ENCODE measurements at places on chromosomes 6 and 20.
A peak's percentile ranks its signal among the peaks of the same experiment; 100 is the strongest.

DNA sequence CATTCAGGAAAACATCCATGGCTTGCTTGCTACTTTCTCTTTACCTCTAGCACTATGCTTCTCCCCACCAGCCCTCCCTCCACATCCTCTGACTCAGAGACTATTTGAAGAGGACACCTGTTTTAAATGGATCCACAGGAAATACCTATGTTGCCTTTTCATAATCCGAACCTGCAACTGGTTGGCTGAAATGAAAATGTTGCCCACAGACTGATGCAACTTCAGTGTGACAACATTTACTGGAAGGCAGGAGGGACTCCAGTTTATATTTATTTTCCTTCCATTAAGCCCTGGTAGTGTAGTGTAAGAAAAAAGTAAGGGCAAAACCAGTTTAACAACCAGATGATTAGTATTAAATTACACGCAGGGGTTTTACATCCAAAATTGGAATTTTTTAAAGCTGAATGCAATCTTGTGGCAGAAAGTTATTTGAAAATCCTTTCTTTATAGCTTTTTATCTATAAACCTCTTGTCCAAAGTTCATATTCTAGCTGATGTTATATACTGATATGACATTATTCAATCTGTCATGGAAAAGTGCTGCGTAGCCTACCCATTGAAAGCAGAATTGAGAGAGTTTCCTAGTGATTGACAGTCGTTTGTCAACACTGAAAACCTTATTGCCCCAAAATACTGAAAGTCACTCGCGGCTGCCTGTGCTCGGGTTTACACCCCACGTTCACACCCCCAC, 881 bp upstream of the AIG1 start:
- peak; percentile 78 for DNase-seq

GRCh38 chr20:63854069-63854765, 7.1 kb upstream of the ABHD16B start:
- no peak for DNase-seq

DNA sequence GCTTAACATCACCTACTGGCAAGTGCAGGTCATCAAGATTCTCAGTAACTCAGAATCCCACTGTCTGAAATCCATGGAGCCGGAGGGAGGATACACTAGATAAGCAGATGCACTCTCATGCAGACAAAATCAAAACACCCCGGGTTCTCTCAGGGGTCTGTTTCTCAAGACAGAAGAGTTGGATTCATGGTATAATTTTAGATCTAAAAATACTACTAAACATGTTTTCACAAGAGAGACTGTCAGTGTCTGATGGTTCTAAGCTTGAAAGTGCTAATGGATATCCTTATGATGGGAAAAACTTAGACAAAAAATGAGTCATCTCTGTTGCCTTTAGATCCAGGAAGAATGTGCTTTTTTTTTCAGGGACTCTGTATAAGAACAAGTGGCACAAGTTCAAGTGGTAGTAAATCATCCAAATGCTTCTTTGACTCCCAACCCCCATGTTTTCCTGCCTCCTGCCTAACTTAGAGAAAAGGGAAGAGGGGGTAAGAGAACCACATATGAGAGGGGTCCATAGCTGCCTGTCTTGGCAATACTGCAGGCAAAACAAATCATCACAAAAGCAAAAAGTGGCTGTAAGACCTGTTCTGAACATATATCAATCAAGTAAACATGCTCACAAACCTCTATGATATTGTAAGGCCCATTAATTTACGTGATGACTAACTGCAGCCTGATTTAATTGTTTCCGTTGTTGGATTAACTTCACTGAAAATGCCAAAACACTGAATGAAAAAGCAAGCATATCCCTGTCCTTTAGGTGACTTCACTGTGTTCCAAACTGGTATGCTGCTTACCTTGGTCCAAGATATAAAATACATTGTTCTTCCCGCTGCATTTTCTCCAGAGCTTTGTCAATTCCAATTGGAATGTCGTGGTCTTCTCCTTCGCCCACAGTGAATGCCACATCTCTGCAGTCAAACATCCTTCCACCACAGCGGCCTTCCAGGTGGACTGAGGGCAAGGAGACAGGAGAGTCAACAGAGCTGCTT, 84.0 kb upstream of the TULP1 start:
- no peak for DNase-seq

- DNase-seq: no peak
Observed at GRCh38 chr20:663315-664090, 10.5 kb upstream of the SRXN1 start.

DNA sequence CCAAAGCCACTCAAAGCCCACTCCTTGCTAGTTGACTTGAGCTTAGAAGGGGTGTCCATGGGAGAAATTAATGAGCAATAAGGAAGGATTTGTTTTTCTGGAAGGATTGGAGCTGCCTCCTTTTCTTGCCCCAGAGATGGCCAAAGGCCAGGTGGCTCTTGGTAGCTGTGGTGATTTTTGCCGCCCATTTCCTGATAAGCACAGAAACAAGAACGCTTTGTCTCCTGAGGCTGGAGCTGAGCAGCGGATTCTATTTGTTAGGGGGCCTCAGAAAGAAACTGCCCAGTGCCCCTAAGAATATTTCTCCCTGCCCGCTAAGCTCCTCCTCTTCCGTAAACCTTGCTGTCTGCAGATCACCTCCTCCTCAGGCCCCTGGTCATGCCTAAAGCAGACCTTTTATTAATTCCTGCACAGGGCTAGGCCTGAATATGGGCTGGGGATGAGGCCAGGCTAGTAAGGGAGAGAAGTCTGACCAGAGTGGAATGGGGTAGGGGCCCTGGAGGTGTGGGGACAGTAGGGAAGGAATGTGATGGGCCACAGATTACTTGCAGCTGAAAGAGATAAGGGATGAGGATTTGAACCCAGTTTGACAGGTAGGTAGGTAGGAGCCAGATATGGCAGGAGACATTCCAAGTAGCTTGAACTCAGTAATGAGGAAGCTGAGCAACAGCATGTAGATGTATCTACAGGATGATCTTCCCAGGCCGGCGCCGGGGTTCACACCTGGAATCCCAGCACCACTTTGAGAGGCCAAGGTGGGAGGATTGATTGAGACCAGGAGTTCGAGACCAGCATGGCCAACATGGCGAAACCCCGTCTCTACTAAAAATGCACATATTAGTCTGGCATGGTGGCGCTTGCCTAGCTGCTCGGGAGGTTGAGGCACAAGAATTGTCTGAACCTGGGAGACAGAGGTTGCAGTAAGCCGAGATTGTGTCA, 71.2 kb upstream of the NAA20 start:
- no peak for DNase-seq

DNA sequence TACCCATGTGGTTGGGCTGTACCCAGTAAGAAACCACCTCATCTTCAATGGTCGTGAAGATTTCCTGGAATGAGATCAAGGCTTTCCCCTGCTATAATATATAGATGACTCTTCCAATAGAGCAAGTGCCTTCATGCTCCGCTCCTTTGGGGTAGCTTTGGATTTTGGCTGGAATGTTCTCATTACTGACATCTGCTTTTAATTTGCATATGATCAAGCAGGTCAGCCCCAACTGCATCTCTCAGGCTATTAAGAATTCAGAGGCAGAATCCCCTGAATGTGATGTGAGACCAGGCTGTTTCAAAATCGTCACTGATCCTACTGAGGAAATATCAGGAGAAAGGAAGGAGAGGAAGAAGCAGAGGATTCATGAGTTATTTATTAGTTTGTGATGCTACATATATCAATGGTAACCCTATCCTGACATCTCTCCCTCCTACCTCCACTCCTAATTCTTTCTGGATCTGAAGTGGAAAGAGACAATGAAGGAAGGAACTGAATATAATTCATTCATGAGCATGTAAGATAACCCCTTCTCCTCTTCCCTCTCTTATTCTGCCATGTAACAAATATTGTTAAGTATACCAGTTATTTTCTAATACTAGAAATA, 47.6 kb upstream of the FUCA2 start:
- DNase-seq: no peak

DNA sequence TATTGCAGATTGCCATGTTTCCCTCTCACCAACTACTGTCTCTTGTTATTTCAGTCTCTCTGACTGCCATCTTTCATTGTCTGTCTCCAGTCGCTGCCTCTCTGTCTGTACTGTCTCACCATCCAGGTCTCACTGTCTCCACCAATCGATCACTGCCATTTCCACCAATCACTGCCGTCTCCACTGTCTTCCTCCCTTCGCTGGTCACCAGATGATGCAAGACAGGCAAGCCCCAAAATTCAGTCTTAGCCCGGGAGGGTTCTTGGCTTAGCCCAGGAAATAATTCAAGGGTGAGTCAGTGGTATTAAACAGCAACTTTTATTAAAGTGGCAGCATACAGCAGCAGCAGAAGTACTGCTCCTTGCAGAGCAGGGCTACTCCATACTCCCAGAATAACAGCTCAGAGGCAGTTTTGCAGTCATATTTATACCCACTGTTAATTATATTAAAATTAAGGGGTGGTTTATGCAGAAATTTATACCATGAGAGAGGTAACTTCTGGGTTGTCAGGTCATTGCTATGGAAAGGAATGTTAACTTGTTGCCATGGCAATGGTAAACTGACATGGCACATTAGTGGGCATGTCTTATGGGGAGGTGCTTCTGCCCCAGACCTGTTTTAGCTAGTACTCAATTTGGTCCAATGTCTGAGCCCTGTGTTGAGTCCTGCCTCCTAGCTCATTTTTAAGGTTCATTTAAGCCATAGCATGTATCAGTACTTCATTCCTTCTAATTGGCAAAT, 23.0 kb upstream of the ECHDC1 start:
- DNase-seq: peak; percentile 84

DNA sequence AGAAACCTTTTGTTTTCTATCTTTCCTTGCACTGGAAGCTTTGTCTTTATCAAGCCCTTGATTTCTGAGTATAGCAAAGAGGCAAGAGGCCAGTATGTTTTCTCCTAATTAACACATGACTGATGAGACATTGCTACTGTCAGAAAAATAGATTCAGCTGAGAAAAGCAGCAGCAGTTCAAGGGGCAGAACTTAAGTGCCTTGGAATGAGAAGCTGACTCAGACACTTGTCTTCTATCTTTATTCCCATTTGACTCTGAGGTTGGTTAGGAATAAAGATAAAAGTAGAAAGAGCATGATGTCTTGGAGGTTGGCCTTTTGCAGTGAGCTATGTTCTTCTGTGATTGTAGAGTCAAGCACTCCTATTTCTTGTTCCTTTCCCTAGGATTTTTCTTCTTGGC, 79.1 kb upstream of the MAN1A1 start:
- no peak for DNase-seq

GRCh38 chr6:3630258-3630835, 121.2 kb downstream of the PXDC1 start:
- no peak for DNase-seq

DNA sequence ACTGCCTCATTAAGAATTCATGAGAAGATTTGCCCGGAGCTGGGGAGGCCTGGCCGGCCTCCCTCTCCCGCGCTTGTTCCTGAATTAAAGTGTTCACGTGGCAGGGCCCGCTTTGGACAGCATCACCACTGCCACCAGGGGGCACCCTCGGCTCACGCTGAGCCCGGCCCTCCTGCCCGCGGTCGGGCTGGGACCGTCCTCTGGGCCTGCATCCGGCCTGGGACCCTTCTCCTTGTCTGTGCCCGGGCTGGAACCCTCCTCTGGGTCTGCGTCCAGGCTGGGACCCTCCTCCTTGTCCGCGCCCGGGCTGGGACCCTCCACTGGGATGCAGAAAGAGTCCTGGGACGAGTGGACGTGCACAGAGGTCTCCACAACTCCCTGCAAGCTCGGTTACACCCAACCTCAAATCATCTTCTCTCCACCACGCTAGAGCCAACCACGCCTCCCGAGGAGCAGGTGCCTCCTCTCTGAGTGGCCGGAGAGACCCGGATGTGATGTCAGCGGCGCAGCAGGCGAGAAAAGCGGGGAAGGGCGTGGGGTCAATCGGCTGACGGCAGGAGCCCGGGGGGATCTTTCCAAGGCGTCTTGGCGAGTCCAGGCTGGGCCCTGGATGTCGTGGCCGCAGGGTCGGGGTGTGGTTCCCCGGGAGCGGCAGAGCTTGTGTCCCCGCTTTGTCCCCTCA, 50.9 kb upstream of the DACT2 start:
- DNase-seq: no peak

DNA sequence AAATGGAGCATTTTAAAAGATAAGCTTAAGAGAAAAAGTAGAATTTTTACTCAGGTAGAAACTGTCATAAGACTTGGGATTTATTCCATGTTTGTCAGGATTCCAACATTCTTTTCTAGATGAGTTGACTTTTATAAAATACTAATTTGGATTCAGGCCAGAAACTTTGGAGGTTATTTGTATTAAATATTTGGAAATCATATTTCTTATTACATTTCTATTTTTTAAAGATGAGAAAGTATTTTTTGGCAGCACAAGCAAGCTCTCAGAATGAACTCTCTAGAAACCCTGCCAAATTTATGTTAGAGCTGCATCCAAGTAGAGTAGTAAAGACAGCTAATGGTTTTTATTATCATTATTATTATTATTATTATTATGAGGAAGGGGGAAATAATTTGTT, 1014.9 kb upstream of the GJE1 start:
- DNase-seq: no peak
